ENCODE measurements at places on chromosomes 12 and 14.

GRCh38 chr12:25771476-25771875, 187.0 kb upstream of the RASSF8 start:
- DNase-seq, result no peak

DNA sequence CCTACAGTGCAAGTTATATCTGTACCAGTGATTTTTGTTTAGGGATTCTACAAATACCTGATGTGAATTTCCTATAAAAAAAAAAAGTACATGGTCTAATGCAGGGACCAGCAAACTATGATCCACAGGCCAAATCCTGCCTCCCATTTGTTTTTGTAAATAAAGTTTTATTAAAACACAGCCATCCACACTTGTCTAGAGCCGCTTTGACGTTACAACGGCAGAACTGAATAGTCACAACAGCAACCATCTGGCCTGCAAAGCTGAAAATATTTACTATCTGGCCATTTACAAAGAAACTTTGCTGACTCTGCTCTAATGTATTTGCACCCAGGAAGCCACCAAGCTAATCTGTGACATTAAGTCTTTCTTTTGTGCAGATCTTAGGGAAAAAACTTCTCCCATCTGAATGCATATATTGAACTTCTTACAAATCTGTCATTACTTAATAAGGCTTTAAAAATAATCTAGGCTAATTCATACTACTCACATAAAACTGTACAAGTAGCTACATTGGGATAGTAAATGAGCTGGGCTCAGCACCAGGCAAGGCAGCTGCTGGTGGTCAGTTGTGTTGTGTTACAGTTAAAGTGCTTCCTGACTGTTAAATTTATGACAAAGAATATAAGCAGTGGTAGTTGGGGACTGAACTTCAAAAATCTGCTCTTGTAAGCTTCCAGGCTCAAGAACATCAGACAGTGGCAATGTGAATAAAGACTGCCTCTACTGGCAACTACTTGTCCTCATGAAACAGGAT, 303.3 kb downstream of the MED13L start:
- DNase-seq, result no peak

GRCh38 chr14:21804981-21805380, 131.4 kb upstream of the OR4E1 start:
- DNase-seq, result no peak

DNA sequence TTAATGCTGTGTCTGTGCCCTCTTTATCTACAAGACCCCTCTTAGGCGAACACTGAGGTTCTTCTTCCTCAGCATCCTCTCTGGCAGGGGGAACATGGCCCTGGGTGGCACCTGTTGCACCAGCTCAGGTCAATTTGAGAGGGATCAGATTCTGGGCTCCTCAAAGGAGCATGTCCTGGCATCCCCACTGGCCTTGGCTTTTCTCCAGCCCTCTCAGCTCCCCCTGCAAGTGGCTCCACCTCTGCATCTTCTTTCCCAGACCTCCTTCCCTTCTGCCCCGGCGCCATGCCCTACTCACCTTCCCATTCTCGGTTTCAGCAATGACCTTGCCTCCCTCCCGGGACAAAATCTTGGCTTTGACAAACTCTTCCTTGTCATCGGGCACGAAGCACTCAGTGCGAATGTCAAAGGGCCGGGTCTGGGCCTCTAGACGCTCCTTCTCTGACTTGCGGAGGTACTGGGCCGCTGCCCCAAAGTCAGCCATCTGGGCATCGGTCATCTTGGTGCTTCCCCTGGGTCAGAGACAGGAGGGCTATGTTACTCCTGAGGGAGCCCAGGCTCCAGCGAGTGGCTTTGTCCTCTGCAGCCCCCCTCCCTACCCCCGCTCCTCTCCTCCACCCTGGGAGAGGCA, 1.2 kb downstream of the MYH6 start:
- DNase-seq, result no peak

DNA sequence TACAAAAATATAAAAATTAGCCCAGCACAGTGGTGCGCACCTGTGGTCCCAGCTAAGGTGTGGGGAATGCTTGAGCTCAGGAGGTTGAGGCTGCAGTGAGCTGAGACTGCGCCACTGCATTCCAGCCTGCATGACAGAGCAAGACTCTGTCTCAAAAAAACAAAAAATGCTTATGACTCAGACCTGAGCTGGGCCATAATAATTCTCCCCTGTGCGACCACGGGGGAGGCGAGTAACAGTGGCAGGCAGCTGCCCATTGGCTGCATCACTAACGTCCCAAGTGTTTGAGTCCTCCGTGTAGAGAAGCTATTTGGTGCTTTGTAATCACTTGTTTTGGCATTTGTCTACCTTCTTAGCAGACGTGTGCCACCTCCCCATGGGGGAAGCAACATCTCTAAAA, 24.9 kb downstream of the PSMC1 start:
- peak; percentile 60 for DNase-seq

DNA sequence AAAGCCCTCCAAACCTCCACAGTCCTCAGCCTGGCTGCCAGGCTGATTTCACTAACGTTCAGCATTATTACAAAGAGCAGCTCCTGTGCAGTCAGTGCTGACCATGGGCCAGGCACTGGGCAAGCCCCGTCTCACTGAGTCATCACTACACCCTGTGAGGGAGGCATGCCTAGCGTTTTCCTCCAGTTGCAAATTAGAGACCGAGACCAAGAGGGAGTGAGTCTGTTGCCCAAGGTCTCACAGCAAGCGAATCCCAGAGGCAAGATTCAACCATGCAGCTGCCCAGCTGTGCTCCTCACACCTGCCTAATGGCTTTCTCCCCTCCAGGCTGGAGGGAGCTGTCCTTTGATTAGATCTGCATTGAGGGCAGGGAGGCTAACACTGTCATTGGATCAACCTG, 229.3 kb upstream of the LHX5 start:
- DNase-seq, result peak; percentile 1

DNA sequence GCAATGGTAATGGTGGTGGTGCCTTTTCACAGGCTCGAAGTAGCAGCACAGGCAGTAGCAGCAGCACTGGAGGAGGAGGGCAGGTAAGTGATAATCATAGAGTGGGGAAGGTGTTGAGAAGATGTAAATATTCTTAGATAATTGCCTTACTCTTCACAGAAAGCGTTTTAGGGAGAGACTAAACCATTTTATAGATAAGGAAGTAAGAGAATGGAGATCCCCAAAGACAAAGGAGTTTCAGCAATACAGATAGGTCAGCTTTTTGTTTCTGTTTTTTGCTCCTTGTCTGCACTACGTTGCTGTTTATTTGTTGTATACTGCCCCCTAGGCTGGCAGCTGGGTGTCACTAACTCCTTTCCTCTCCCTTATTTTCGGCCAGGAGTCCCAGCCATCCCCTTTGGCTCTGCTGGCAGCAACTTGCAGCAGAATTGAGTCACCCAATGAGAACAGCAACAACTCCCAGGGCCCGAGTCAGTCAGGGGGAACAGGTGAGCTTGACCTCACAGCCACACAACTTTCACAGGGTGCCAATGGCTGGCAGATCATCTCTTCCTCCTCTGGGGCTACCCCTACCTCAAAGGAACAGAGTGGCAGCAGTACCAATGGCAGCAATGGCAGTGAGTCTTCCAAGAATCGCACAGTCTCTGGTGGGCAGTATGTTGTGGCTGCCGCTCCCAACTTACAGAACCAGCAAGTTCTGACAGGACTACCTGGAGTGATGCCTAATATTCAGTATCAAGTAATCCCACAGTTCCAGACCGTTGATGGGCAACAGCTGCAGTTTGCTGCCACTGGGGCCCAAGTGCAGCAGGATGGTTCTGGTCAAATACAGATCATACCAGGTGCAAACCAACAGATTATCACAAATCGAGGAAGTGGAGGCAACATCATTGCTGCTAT, 2.0 kb downstream of the SP1 start:
- no peak for DNase-seq

- DNase-seq, result no peak
Observed at GRCh38 chr12:81992461-81992860, 233.3 kb upstream of the PPFIA2 start.

All from non-pigmented ciliary epithelial cell (primary cell).